ENCODE measurements at places on chromosomes 3 and 15.

DNA sequence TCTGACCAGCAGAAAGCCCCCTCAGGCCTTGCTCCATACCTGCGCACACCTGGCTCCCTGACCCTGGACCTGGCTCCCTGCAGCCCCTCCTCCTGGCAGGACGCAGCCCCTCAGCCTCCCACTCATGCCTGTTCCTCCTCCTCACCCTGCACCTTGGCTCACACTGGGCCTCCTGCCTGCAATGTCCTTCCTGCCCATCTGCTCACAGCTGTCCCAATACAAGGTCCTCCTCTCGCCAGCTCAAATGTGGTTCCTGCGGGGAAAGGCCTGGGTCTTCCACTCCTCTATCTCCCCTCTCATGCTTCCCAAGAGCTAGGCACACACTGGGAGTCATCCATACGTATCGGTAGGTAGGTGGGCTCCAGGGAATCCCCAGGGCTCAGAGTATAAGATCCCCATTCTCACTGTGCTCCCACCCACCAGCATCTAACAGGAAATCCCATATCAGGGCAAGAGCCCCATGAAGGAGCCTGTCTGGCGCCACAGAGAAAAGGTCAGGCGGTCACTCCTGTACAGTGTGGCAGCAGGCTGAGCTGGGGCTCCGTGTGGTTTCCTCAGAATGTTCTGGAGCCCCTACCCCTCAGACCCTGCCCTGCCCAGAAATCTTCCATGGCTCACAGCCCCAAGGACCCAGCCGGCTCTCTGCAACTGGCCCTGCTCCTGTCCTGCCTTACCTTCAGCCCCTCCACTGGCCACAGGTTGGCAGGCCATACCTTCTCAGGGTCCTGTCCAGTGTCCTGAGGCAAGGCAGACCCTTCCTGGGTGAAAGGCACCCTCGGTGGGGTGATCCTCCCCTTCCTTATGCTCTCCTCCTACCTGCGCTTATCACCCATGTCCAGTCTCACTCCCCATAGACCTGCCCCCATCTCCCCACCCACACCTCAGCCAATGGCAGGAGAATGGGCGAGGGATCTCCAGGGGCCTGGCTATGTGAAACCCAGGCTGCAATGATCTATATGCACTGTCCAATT is 10.9 kb downstream of the PLCD1 start:
- DNase-seq: no peak

DNA sequence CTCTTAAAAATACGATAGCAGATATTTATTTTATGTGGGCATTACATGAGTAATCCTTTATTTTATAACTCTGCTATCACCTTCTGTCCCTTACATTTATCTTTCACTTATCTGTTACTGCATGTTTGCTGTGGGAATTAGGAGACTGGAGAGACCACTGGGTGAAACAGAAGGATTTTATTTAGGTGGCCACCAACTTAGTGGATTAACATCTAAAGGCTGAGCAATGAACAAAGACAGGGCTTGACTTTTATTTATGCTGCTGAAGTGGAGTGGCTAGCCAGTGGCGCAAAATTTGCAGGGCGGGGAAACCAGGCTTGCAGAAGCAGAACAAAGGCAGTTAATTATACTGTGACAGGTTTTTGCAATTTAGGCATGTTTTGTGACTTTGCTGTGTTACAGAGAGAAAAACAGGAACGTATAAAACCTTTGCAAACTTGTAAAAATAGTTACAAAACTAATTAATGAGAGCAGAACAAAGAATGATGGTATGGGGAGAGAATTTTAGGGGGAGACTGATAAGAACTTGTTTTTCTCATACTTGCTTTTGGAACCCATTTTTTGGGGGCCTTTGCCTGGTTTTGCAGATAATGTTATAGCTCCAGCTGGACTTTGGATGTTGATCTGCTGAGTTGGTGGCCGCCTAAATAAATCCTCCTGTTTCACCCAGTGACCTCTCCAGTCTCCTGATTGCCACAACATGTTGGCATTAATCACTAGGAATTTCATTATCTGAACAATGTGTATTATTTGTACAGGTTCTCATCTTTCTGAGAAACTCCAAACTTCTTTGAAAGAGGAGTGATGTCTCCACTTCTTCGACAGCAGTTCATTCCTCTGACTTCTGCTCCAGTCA is 18.0 kb downstream of the KLHL24 start:
- DNase-seq: peak; percentile 19

DNA sequence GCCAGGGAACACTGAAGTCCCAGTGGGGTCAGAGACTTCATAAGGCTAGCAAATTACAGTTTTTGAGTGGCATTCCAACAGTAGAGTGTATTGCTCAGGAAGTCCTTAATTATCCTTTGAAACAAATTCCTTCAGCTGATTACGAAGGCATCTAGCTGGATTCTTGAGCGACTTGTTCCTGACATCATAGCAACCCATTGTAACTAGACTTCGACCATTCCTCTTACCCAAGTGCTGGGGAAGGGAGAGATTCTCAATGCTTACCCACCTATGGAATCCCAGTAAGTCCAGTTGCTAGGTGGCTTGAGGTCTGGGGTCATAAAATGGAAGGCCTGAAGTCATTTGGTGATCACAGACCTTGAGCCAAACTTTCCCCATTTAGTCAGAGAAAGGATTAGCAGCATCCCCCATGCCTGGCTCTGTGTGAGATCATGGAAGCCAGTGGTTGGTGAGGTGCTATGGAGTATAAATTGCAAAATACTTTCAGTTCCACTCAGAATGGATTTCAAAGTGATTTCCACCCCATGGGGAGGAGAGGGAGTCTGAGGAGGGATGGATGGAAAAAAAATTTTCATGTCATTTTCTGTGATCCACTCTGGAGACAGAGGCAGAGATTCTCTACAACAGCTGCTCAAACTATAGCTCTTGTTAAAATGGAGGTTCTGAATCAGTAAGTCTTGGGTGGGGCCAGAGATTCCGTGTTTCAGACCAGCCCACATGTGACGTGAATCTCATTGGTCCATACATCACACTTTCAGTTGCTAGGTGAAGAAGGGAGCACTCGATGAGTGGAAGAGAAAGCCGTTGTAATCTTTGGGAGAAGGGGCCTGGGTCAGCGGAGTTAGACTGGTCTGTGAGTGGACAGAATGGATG is 45.7 kb downstream of the CD86 start:
- DNase-seq: peak; percentile 18

DNA sequence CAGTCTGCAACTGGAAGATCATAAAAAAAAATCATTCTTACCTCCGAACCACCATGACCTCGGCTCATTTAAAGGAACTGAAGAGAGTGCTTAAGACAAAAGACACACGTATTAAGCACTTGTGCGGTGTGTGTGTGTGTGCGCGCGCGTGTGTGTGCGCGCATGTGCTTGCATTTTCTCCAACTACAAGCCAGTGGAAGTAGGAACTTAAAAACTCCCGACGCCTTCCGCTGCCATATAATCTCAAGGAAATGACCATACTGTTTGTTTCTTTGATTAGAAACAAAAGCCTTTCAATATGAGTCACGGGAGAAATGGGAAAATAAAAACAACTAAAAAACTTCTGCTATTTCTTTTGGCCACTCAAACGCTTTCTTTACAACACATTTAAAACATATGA is 32.4 kb downstream of the FRMD4B start:
- peak; percentile 63 for DNase-seq

- peak; percentile 44 for DNase-seq
Observed at GRCh38 chr3:70090322-70090913, 90.9 kb downstream of the SAMMSON start.

DNA sequence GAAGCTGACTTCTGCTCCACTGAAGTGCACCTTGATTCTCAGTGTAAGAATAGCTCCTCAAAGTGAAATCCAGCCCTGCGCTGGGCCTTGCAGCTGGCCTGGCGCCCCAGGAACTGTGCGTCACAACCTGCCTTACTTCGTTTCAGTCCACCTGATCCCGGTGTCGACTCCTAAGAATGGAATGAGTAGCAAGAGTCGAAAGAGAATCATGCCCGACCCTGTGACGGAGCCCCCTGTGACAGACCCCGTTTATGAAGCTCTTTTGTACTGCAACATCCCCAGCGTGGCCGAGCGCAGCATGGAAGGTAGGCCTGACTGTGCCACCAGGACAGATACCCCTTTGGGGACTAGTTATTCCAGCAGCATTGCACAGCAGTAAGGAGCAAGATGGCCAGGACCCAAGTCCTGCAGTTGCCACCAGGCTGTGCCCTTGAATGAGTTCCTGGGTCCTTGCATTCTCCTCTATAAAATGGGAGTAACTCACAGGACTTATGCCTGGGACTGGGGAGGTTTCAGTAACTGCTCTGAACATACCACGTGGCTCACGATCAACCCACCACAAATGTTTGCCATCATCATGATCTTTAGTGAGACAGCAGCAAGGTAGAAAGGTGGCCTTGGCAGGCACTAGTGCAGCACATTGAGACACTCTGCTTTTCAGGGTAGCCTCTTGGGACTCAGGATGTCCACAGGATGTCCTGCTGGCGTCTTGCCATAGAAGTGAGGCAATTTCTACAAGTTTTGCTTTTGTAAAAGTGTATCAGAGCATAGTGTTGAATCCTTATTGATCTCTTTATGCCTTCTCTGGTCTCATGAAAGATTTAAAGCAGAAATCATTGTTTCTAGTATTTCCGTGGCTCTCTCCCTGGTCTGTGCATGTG is 46.8 kb downstream of the PXYLP1 start:
- peak; percentile 69 for DNase-seq

GRCh38 chr15:77402740-77403379 is 17.0 kb downstream of the PEAK1 start:
- peak; percentile 82 for DNase-seq

- DNase-seq: no peak
Observed at GRCh38 chr3:134355416-134355815, 18.8 kb downstream of the AMOTL2 start.

GRCh38 chr3:87006844-87007439 is 16.0 kb upstream of the VGLL3 start:
- peak; percentile 62 for DNase-seq

DNA sequence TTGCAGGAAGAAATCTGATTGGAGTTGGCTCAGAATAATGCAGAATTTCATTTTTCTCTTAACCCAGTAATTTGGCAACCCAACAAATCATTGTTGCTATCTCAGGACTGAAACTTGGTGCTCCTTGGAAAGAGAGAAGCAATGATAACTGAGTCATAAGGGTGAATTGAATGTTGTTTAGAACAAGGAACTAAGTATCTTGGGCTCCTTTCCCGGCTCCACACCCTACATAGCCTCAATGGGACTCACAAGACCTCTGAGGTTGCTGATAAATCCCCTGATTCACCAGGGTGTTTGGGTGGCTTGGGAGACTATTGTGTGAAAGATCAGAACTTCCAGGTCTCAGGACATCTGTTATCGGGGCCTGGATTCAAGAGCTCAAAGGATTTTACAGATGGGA is 7.8 kb upstream of the RAB8B start:
- peak; percentile 36 for DNase-seq

- no peak for DNase-seq
Observed at GRCh38 chr3:69560818-69561217, 174.9 kb upstream of the FRMD4B start.

DNA sequence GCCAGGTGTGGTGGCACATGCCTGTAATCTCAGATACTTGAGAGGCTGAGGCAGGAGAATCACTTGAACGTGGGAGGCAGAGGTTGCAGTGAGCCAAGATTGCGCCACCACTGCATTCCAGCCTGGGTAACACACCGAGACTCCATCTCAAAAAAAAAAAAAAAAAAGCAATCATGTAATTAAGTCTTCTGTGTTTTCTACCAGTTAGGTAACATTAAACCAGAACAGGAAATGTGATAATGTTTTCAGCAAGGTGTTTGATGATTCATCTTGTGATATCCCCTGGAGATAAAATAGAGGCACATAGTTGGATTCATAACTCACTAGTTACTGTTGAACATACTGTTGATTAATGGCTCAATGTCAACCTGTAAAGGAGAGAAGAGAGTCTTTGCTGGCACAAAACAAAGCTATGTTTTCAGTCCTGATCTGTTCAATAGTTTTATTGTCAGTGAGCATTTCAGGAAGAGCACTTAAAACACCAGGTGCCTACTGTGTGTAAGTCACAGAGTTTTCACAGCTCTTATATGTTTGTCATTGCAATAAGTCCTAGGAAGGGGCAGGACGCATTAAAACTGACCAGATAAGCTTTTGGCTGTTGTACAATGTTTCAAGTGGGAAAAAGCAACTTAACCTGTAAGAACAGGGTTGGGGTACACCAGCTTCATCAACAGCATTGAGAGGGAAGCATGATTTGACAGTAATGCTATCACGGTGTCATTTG is 19.5 kb downstream of the DNAJB11 start:
- peak; percentile 50 for DNase-seq

- no peak for DNase-seq
Observed at GRCh38 chr3:62644493-62644892, 230.7 kb downstream of the CADPS start.

Data from cardiac fibroblast (primary cell).